Inflammatory macrophage treated with lipopolysaccharide for 1 hour (primary cell): ENCODE measurements at places on chromosomes 13 and 19.

DNA sequence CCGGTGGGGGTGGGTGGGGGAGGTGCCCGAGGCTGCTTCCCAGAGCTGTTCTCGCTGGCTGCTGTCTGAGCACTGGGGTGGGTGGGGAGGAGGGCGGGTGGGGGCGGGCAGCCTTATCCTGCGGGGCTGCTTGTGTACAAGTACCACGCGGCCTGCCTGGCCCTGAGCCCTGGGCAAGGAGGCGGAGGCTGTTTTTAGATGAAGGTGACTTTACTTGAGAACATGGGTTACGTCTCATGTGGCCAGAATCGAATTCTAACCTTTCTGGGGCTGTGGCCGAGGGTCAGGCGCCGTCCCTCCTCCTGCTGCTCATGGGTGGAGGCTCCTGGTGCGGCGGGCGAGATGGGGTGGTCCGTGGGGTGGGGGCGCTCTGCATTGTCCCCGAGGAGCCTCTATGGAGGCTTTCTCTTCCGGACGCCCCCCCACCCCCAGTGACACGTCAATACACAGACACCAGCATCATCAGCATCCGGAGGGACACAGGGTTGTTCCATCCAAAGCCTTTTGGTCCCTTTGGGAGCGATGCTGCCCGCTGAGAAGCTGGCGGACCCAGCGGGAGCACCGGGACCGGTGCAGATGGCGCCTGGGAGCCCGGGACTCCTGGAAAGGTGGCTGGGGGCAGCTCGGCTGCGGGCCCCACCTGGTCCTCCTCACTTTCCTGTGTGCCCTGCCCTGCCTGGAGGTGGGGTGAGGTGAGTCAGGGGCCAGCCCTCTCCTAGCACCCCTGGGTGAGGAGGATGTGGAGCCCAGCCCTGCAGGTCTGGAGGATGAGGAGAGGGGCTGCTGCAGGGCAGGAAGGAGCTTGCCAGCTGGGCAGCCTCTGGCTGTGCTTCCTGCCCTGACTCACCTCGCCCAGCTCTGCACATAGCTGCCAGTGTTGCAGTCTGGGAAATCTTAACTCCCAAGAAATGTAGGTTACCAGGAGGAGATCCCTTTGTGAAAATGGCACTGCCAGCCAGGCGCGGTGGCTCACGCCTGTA lies 3.4 kb downstream of the BSG start:
- DNase-seq: no peak

- DNase-seq: no peak
Observed at GRCh38 chr19:53109527-53109926, 6.3 kb upstream of the ZNF160 start.

DNA sequence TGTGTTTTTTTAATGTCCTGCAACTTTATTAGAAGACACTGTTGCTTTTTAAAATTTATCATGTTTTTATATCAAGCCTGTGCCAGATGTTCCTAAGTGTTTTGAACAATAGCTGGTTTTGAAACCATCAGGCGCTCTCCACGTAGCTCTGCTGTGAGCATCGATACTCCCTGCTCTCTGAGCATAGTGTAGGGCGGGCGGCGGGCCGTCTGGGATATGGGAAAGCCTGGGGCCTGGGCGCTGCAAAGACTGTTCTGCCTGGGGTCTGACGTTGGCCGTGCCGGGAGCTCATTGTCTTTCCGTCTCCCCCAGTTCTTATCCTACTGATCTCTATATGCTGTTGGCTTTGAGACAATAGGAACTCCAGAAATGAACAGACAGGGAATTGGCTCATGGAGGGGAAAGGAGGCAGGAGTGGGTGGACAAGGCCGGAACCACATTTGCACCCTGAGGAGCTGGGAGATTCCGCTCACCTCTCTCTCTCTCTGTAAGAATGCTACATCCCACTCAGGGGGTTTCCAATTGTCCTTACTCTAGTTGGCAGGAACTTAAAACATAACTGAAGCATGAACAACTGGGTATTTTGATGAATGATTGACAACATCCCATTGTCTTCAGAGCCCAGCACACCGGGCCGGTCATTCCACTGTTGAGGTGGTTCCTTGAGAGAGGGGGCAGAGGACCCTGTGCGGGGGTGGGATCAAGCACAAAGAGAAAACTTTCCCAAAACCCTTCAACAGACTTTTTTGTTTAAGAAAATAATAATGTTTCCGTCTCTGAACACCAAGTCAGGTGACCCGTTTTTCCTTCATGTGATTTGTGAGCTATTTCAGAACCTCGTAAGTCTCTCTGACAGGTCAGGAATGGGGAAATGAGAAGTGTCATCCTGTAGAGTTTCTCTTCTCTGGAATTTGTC lies 64.7 kb downstream of the COL4A2 start:
- DNase-seq: peak; percentile 18

GRCh38 chr19:11090264-11090996 lies 1.2 kb downstream of the LDLR start:
- peak; percentile 97 for DNase-seq

GRCh38 chr13:62846302-62846701 lies 1430.7 kb upstream of the PCDH20 start:
- DNase-seq: no peak

DNA sequence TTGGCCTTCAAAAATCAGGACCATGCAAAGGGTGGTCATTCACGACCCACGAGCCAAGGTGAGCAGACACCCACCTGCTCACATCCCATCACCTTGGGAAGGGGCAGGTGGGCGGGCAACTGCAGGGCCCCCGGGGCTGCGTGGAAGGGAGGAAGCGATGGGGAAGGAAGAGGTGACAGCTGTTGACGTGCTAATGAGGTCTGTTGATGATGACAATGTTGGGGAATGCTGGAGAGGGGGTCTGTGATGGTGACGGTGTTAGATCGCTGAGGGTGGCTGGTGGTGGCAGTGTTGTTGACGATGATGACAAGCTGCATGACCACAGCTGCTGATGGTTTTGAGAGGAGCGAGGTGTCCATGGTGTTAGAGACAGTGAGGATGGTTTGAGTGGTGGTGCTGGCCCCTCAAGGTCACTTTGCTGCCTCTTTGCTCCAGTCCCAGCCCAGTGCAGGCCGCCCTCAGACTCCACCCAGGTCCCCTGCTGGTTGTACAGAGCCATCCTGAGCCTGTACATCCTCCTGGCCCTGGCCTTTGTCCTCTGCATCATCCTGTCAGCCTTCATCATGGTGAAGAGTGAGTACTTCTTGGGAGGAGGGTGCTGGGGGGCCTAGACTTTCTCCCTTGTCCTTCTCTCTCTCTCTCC lies 900 bp downstream of the MCEMP1 start:
- no peak for DNase-seq

DNA sequence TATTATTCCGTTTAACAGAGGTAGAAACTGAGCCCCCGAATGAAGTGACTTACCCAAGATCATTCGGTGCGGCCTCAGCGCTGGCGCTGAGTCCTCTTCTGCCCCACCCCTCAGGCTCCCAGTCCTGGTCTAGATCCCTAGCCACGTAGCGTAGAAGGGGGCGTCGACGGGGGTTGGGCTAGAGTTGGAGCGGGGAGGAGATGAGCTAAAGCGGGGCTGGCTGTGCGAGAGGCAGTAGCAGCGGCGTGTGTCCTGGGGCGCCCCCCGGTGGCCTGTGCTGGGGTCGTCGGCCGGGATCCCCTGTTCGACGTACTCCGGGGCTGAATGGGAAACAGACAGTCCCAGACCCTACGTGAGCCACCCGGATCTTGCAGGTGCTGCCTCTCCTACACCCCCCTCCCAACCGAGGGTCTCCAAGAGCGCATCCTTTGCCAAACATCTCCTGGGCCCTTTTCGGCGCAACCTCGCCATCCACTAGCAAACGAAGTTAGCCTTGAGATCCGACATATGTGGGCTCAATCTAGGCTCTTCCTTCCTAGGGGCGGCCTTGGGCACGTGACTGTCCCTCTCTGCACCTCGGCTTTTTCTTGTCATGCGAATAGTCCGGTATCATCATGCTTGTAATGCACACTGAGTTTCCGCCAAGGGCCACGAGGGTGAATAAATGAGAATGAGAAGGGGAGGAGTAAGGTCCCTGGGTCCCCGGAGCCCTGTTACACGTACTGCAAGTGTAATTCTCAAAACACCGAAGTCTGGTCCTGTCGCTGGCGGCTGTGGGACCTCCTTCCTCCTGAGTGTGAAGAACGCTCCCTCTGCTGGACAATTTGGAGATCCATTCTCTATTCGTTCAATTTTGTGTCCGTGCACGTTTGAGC lies 47.7 kb downstream of the CYP4F22 start:
- DNase-seq: peak; percentile 98

GRCh38 chr13:48727241-48728011 lies 73.7 kb downstream of the CYSLTR2 start:
- no peak for DNase-seq

- no peak for DNase-seq
Observed at GRCh38 chr19:31897292-31897691, 448.1 kb upstream of the ZNF507 start.

- no peak for DNase-seq
Observed at GRCh38 chr13:39767791-39768517, 112.5 kb downstream of the COG6 start.

DNA sequence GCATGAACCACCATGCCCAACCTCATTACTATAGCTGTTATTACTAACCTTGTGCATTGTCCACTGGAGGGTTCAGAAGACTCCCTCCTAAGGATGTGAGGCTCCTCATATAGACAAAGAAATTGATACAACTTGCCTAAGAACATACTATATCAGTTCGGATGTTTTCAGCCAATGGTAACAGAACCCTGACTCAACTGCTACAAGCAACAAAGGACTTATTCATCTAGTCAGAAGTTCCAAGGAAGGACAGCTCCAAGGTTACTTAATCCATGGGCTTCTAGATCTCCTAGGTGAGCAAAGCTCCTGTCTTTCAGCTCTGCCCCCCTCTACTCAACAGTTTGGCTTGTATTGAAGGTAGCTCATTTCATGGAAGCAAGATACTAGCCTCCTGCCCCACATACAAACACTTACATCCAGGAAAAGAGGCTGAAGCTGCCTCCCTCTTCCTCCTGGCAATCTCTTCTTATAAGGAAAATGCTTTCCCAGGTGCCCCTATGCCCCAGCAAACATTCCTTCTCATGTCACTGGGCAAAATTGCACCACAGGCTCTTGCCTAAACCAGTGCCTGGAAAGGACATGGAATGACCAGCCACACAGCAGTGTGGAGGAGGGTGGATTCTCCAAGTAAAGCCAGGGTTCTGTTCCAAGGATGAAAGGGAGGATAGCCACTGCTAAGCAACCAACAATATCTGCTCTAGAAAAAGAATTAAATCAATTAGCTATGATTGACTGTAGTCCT lies 497.8 kb downstream of the FOXO1 start:
- no peak for DNase-seq

DNA sequence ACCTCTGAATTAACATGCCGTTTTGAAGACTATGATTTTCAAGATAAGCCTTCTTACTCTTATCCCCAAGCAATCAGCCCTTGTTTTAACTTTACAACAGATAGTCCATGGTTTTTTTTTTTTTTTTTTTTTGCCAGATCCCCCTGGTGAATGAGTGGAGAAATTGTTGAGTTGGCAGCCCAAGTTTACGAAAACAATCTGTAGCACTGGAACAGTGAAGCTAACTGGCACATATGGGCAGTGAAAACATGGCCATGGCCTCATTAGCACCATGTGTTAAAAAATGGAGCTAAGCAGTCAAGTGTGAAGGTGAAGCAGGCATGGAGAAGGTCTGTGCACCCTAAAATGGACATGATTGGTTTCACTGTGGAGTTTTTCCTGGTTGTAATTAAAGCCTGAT lies 812.1 kb upstream of the MIR17HG start:
- no peak for DNase-seq

DNA sequence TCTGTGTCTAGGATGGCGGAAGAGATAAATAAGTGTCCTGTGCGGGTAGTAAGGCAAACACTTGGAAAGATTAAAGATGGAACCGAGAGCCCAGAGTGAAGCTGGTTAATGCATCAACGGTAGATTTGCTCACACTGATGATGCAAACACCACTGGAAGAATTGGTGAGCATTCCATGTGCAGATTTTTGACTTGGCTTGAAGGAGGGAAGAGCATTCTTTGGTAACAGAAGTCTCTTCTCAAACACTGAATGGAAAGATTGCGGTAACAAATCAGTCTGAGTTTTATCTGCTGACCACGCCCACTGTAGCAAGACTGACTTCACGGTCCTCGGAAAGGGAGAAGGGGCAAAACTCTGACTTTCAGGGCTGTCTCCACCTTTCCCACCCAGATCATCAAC lies 112.5 kb downstream of the COL4A1 start:
- no peak for DNase-seq

DNA sequence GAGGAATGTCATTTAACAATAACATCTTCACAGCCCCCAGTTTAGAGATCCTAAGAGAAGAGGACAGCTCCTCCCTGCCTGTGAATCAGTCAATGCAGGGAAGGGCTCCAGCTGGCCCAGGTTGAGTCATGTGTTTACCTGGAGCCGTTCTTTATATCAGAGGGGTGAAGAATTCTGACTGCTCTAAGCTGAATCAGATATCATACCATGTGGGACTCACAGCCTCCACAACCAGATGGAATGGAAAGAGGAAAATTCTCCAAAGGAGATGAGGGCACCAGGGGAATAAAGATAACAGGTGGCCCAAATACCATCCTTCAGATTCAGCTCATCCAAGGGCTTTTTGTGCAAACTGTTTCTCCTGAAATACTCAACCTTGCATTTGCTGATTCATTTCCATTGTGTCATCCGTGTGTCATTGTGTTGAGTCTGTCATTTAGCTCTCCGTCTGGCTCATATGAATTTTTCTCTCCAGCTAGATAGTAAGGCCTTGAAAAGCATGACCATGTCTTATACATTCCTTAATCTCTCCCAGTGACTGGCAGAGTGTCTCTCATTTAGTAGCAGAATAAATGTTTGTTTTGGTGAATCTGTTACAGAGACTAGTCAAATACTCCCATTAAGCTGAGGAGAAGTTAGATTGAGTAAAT lies 217.9 kb downstream of the RFC3 start:
- DNase-seq: no peak

- DNase-seq: no peak
Observed at GRCh38 chr13:36242761-36243160, 28.4 kb upstream of the SOHLH2 start.

- peak; percentile 31 for DNase-seq
Observed at GRCh38 chr19:56133858-56134653, 7.0 kb upstream of the ZNF444 start.
